ENCODE measurements at places on chromosomes 12 and 14.
A peak's percentile ranks its signal among the peaks of the same experiment; 100 is the strongest.

DNA sequence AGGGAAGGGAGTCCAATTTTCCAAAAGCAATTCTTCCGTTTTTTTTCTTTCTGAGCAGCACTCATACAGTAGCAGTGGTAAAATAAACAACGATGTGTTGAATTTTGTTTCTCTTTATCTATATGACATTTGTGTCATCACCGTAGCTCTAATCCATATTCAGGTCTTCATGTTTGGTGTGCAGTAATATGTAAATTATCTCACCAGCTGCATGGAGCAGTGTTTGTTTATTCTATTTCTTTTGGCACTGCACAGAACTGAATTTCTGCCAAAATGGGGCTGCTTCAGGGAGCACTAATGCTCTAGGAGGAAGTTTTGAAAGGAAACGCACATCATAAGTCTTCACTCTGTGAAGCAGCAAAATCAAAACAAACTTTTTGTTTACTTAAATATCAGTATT, 130.0 kb upstream of the NPAS3 start:
- DNase-seq: peak; percentile 86

GRCh38 chr12:113208041-113208934, 13.0 kb upstream of the TPCN1 start:
- no peak for DNase-seq

DNA sequence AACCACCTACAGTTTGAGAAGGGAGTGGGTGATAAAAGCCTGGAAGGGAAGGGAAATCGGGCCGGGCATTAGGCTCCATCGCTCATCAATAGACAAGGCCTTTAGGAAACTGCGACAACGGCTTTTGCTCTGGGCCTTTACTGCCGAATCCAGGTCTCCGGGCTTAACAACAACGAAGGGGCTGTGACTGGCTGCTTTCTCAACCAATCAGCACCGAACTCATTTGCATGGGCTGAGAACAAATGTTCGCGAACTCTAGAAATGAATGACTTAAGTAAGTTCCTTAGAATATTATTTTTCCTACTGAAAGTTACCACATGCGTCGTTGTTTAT, 261 bp upstream of the RNU7-1 start:
- DNase-seq: peak; percentile 96

- DNase-seq: no peak
Observed at GRCh38 chr12:72453066-72453465, 180.9 kb downstream of the TRHDE start.

DNA sequence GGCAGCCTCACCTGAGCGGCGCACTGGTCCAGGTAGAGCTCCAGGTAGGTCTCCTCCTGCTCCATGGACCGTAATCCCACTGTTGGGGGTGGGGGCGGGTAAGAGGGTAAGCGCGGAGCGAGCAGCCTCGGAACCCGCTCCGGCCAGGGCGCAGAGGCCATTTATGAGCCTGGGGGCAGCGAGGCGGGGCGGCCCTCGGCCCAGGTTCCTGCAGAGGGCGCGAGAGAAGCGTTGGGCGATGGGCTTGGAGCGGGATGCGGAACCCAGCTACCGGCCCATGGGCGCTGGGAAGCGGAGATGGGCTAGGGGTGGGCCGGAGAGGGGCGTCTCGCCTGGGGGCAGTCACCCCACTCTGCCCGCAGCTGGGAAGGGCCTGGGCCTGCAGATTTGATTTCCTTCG, at the start of gene TBPL2:
TSS of gene TBPL2 (minus strand) at position 232 of the 400 bp plus-strand sequence. CDS start at position 65, 167 bp downstream.
- no peak for DNase-seq

GRCh38 chr14:58297412-58297761, 968 bp upstream of the ARID4A start:
- no peak for DNase-seq

DNA sequence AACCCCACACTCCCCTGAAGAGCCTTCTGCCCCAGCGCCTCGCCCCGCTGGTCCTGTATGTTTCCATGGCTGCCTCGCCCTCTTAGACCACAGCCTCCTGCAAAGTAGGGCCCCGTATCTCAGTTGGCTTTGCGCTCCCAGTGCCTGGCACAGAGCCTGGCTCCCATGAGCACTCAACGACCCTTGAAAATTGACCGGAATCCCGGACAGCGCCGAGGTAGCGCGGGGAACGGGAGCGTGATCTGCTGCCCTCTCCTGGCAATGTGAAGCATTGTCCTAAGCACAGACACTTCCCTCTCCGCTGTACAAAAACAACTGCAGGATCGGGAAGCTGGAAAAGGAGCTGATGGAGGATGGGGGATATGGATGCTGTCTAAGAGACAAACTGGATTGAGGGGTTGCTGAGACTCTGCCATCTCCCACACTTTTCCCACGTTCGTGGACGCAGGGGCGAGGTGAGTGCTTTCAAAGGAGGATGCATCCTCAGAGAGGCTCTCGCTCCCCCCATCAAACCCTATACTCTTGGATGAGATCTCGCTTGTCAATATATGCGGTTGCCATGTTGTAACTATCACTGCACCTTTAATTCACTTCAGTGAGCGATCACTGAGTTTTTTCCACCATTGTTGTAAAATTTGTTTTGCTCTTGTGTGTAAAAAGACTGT, 10.7 kb upstream of the FKBP4 start:
- DNase-seq: peak; percentile 68

GRCh38 chr12:26431211-26431610, 235.8 kb downstream of the SSPN start:
- DNase-seq: no peak

- peak; percentile 8 for DNase-seq
Observed at GRCh38 chr12:126936181-126936851, 1330.7 kb upstream of the TMEM132C start.

GRCh38 chr12:31519511-31519910, 71.4 kb downstream of the DENND5B start:
- no peak for DNase-seq

GRCh38 chr14:44204061-44204835, 302.8 kb downstream of the FSCB start:
- no peak for DNase-seq

DNA sequence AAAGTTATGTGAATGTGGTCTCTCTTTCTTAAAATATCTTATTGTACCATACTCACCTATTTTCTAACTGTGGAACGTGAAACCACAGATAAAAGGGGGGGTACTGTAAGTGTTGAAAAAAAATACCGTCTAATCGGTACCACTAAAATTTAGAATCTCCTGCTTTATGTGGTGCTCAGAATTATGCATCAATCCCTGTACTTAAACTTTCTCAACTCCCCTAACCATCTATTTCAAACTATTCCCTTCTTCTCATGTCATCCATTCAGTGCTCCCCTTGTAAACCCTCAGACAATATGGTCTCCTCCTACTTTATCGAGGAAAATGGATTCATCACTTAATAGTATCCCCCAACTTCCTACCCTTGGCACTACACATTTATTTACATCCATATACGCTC, 23.7 kb downstream of the DEPDC4 start:
- DNase-seq: no peak

GRCh38 chr12:122182887-122183587, at the start of gene LRRC43:
LRRC43 (plus strand) TSS chr12:122183123; CDS start chr12:122183145, 22 bp downstream.
- DNase-seq: no peak

GRCh38 chr12:106885026-106885425, 70.7 kb upstream of the TMEM263 start:
- DNase-seq: no peak

DNA sequence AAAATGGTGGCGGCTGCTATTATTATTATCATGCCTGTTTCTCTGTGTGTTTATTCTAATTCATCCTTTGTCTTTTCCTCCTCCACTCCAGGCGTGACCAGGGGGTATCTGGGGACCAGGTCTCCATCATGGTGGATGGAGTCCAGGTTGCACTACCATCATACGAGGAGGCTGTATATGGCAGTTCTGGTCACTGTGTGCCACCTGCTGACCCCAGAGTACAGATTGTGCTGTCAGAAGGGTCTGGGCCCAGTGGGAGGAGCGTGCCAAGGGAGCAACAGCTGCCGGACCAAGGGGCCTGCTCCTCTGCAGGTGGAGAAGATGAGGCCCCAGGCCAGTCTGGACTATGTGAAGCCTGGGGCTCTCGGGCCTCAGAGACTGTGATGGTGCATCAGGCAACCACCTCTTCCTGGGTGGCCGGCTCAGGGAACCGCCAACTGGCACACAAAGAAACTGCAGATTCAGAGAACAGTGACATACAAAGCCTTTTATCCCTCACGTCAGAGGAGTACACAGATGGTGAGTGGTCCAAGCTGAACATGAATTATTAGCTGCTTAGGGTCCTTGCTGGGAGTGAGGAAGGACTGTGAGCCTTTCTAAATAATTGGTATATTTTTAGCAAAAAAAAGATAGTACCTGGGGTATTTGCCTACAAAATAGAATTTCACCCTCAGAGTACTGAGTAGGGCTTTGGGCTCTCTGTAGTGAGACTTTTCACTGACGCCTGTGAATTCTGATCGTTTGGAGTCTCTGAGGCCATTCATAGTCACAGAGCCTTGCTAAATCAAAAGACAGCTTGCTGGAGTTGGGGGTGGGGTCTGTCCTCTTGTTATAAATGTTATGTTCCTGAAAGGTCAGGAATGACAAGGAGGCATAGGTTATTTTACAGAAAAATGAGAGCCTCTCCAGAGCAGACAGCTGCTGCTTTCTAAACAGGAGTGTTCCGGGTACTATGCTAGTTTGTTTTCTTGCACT, 58.1 kb upstream of the SRSF5 start:
- no peak for DNase-seq

GRCh38 chr14:61385002-61385685, 63.8 kb downstream of the PRKCH start:
- DNase-seq: peak; percentile 29

GRCh38 chr12:123268850-123269249, 2.8 kb downstream of the CDK2AP1 start:
- DNase-seq: peak; percentile 66

GRCh38 chr12:89946518-89947135, 238.0 kb upstream of the ATP2B1 start:
- DNase-seq: no peak

- DNase-seq: no peak
Observed at GRCh38 chr14:66974397-66975025, 214.7 kb upstream of the GARIN2 start.

- no peak for DNase-seq
Observed at GRCh38 chr14:35140718-35141581, 18.6 kb downstream of the PRORP start.

- no peak for DNase-seq
Observed at GRCh38 chr14:38134416-38135030, 73.2 kb upstream of the SSTR1 start.

DNA sequence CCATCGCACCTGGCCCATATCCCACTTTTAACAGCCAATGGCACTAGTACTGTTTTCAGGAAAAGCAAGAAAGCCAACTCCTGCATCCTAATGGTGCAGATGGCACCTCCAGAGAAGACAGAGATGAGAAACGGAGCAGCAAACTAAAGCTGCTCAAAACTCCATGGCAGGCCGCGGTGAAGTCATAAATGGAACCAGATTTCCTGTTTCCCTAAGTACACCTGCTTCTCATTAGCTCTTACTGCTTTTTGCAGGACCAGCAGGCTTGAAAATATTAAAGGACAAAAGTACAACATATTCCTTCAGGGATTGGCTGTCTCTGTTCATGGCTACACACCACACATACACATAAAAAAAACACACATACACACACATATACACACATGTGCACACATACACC, 36.7 kb upstream of the LGALS3 start:
- DNase-seq: no peak

DNA sequence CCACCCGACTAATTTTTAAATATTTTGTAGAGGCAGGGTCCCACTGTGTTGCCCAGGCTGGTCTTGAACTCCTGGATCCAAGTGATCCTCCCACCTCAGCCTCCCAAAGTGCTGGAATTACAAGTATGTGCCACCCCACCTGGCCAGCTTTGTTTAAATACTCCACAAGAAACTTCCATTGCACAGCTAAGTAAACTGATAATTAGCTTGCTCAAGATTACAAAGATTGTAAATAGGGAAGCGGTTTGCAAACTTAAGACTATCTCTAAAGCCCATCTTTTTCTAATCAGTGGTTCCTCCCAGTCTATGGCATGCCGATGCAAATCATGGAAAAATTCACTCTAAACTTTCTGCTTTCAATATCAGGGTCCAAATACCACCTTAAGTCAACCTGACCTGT, 9.7 kb downstream of the SLC7A8 start:
- no peak for DNase-seq

DNA sequence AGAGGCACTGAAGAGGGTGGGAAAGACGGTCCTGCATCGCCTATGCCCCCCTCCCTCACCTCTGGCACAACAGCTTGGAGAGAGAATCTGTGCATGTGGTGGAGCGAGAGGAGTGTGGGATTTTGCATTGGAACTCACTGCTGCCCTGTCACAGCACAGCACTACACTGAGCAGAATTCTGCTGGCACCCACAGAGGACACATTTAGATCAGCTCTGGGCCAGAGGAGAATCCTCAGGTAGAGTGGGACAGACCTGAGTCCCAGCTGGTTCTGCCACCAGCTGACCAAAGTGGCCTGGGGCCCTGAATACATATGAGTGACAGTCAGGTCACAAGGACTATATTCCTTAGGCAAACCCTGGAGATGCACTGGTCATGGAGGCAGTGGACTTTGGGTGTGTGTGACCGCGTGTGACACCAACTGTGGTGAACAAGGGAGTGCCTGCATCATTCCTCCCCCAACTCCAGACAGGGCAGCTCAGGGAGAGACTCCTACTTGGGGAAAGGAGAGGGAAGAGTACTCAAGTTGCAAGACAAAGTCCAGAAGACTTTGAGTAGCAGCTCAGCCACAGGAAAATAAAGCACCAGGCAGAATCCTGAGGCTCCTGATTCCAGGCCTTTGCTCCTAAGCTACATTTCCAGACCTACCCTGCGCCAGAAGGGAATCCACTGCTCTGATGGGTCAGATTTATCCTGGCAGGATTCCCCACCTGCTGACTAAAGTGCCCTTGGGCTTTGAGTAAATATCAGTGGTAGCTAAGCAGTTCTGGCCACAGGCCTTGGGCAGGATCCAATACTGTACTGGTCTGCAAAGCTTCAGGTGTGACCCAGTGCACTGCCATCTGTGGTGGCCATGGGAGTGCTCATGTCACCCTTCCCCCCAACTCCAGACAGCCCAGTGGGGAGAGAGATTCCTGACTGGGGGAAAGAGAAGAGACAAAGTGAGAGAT, 10.6 kb upstream of the ACOT1 start:
- DNase-seq: no peak

DNA sequence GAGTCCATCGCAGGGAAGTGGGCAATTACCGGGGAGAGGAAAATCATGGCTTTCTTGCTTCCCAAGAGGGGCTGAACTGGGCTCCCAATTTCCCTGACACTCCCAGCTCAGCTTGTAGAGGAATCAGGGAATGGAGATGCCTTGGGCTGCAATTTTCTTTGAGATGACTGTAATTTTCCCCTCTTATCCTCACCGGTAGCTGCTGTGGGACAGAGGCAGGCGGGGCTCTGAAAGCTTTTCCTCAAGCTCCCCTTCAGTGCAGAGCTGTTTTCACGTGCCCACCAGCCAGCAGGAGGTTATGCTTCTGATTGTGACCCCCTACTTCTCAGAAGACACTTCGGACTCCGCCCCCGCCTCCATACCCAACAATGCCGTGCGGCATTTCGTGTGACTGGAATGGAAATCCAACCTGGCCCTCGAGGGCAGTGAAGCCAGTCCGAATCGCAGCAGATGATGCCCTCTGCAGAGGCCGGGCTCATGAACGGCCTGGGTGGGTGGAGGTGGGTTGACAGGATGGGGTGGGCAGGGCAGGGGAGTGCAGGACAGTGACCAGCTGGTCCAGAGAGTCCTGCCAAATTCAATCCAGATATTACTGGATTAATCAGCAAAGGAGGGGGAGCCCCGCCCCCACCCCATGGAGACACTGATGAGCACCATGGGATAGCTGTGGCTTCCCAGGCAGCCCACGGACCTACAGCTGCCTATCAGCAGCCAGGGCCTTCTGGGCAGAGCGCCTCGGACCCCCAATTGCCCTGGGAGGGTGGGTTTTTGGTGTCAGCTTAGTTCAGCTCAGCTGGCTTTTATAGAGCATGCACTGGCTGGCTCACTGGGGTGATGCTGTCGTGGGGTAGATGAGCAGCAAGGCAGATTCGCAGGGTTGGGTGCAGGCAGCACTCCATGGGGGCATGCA, 37.6 kb downstream of the RTL1 start:
- DNase-seq: no peak

Measured in putamen (tissue), 1 donor.